HuH-7 (cell line): ENCODE measurements at places on chromosomes 1 and 21.

DNA sequence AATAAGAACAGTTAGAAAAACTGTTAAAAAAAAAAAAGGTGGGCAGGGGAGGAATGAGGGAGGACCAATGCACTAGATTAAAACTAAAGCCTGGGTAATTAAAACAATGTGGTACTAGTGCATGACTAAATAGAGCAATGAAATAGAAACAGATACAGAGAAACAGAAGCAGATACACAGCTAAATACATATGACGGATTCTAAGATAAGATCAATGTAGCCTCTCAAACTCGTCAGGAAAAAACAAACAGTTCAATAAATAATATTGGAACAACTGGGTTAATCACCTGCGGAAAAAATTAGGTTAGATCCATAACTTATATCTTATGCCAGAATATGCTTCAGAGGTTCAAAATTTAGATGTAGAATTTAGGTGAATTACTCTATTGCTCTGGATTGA is 68.2 kb downstream of the ERO1B start:
- no peak for DNase-seq

GRCh38 chr1:59502009-59502691 is 205.3 kb downstream of the FGGY start:
- no peak for DNase-seq

DNA sequence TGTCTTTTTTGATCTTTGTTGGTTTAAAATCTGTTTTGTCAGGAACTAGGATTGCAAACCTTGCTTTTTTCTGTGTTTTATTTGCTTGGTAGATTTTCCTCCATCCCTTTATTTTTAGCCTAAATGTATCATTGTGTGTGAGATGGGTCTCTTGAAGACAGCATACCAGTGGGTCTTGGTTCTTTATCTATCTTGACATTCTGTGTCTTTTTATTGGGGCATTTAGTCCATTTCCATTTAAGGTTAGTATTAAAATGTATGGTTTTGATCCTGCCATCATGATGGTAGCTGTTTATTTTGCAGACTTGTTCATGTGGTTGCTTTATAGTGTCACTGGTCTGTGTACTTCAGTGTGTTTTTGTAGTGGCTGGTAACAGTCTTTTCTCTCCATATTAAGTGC is 14.1 kb downstream of the ZNF678 start:
- DNase-seq: no peak

- no peak for DNase-seq
Observed at GRCh38 chr1:181150273-181150672, 61.8 kb downstream of the IER5 start.

DNA sequence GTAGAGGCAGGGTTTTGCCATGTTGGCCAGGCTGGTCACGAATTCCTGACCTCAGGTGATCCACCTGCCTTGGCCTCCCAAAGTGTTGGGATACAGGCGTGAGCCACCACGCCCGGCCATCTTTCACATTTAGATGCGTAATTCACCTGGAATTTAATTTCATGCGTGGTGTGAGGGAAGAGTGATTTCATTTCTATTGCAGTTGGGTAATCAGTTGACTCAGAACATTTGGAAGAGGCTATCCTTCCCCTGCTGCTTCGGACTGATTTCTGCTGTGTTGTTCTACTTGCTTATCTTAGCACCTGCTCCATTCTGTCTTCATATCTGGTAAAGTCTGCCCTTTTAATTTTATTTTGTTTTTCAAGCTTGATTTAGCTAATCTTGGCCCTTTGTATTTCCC is 19.1 kb downstream of the DIP2A start:
- no peak for DNase-seq

GRCh38 chr21:41405321-41405720 is 20.7 kb upstream of the MX1 start:
- no peak for DNase-seq

GRCh38 chr1:49197081-49197480 is 420.4 kb upstream of the BEND5 start:
- DNase-seq: no peak

GRCh38 chr1:16967095-16967575 is 13.3 kb downstream of the MFAP2 start:
- no peak for DNase-seq

GRCh38 chr1:27057801-27058625 is 45.4 kb upstream of the TENT5B start:
- no peak for DNase-seq

DNA sequence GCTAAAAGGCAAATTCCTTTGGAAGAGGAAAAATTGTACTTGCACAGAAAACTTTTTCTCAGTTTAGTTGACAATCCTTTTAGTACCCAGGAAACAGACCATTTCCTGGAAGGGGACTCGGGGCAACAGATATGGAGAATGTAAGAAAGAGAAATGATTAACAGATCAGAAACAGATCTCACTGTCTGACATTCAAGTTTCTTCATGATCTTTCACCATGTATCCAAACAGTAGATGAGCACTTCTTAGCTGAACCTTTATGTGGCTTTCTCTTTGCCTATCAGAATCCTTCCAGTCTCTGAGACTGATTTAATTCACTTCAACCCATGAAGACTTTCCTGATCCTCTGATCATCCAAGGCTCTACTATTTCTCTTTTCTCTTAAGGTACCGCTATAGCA is 2.7 kb downstream of the TTLL7 start:
- no peak for DNase-seq

- DNase-seq: no peak
Observed at GRCh38 chr1:229411434-229412055, 22.3 kb downstream of the ACTA1 start.

DNA sequence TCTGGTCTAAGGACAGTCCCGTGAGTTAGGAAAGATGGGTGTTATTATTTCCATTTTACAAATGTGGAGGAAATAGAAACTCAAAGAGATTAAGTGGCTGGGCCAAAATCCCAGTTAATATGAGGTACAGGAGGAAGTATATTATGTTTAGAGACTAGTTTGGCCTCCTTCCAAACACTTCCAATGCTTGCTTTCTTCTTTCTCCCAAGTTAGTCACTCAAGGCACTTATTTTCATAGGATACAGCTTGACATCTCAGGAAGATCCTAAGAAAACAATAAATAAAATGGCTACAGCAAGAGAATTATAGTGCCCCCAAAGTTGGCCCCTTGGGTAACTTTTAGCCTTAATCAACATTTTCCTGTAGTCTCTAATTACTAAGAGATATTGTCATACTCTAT is 47.5 kb upstream of the IPO9 start:
- DNase-seq: no peak

GRCh38 chr1:230335861-230336522 is 90.1 kb downstream of the PGBD5 start:
- no peak for DNase-seq

DNA sequence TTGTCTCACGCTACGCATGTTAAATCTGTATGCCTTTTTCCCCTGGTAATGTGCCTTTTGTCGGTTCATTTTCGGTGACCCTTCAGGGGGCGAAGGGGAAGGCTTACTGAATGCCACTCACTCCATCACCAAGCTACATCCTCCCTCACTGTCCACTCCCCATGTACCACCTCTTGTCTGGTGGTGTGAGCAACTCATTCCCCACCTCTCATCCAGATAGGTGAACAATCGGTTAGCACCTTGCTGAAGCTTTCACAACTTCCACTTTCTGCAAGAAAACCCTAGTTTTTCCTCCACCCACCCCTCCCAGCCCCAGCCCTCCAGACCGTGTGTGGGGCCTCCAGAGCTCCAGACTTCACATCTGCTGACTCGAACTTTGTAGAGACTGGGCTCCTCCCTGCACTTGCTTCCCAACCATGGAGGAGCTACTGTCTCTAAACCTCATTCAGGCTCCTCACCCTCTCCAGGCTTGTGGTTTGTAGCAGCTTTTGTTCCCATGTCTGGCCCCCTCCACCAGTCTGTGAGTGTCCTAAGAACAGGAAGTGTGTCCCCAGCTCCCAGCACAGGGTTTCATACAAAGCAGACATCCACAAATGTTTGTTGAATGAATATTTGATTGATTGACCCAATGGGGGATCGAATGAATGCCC is 48.4 kb upstream of the RUNX3 start:
- no peak for DNase-seq

DNA sequence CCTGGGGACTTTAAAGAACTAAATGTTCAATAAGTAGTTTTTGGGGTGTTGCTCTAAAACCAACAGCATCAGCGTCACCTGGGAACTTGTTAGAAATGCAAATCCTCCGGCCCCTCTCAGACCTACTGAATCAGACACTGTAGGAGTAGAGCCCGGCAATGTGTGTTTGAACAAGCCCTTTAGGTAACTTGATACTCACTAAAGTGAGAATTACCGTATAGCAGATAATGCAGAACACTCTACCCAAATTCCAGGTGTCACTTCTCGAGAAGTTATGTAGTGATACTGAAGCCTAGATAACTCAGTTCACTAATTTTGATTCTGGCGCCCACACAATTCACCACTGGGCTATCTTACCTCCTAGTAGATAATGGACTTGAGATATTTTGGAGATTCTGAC is 3.7 kb upstream of the DPT start:
- no peak for DNase-seq

DNA sequence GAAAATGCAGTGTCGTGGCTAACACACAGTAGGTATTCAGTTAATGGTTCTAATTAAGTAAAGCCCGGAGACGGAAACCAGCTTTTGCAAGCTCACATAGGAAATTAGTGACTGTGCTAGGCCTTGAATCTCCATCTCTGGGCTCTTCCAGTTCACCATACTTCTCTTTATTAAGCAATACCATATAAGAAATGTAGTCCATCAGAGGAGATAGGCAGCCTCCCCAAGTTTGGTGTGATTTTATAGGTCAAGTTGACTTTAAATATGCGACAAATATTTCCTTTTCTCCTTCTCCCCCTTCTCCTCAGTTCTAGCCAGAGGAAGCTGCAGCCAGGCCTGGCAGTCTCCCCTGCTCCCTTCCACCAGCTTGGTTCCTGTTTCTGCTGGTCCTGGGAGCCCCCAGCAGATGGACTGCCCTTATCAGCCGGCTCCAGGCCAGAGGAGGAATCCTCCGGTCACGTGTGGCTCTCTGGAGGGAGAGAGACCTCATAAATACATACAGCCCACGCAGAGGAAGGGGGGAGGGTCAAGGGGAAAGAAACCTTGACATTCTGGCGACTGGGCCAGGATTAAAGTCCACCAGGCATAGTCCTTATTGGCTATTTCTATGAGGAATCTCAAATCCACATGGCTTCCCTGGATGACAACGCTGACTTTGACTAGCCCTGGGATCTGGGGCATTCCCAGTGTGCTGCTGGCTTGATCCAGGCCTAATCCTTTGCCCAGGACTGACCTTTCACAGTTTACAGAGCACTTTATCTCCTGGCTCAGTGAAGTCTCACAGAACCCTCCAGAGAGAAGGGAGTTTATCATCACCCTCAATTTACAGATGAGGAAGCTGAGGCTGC is 115.1 kb upstream of the JUN start:
- DNase-seq: peak; percentile 76

- DNase-seq: no peak
Observed at GRCh38 chr1:109595531-109595930, 23.9 kb downstream of the GNAT2 start.

GRCh38 chr1:214854126-214854875 is 228.2 kb upstream of the KCNK2 start:
- DNase-seq: no peak

DNA sequence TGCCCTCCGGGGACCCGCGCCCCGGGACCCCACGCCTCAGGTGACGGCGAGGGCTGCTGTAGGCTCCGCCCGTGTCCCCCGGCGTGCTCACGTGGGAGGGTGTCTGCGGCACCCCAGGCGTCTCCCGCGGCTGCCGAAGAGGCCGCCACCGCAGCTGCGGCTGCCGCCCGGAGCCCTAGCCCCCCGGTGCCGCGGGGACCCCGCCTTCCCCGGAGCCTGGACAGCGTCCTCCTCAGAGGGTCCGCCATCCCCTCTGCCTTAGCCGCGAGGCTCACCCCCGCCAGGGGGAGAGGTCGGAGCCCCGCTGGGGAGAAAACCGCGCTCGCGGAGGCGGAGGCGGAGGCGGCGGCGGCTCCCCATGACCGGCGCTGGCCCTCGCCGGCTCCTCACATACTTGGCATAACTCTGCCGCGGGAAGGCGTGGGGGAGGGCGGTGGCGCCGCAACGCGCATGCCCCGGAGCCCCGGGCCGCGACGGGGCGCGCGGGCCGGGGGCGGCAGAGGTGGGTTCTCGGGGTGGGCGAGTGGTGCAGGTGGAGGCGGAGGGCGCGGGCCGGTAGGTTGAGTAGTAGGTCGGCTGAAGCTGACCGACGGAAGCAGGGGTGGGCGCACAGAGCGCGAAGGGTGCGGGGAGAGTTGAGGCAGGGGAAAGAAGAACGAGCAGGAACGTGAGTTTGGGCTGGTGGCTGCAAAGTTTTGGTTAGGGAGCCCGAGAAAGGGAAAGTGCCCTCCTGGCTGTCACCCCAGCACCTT is 700 bp upstream of the SYDE2 start:
- peak; percentile 58 for DNase-seq

DNA sequence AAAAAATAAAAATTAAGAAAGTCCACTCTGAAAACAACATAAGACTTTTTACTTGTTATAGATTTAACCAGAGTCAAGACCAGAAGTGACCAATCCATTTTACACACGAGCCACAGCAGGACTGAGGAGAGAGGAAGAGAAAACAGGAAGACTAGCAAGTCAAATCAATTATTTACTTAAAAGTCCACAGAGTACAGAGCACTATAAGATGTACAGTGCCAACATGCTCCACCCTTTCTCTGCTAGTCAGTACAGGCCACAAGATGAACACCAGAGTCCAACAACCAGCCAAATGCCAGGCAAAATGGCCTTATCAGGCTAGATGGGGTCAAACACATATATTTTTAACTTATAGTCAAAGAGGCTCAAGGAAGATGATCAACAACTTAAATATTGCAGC is 19.5 kb downstream of the LUZP1 start:
- DNase-seq: peak; percentile 32

- no peak for DNase-seq
Observed at GRCh38 chr1:25135909-25136308, 96.4 kb downstream of the SYF2 start.

DNA sequence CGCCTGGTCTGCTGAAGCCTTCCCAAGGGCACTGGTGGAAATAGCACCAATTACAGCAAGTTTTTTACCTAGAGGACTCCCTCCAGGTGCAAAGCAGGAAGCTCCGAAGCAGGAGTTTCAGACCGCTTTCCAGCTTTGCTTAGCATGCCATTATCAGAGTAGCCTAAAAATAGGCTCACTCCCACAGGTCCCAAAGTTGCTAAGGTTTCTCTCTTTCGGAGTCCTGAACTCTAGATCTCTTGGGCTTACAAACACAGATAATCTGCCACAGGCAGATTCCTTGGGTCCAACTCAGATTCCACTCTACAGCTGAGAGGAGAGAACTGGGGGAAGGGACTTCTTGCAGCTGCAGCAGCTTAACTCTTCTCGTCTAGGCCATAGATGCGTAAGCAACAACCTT is 22.5 kb downstream of the ZMYND12 start:
- no peak for DNase-seq

DNA sequence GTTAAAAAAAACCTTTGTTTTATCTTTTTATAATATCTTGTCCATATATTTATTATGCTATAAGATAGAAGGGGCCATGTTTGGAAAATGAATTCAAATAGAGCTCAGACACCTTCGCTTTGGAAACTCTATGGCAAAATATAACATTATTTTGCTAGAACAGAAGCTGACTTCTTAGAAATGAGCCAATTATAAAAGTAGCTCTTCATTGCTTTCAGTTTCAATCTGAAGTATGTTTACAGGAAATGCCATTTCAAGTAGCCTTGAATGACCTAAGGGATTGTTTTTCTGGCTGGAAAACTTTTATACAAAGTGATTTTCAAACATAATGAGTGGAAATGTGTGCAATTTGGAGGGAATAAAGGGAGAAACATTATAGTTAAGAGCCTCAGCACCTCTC is 37.8 kb upstream of the GBP5 start:
- DNase-seq: no peak

- no peak for DNase-seq
Observed at GRCh38 chr1:169474302-169474995, 11.3 kb downstream of the SLC19A2 start.
